ENCODE measurements at places on chromosomes 4 and X. TPM values are rescaled to one million over a fixed set of nuclear protein-coding genes. Genes with fewer than 3 reads are reported as not detected.

GRCh38 chrX:97849951-97850350 lies 966.2 kb downstream of the RPA4 start:
- peaks cover 32% of the 10 kb centered on the region for H3K36me3 ChIP-seq
- H3K27ac ChIP-seq = no peak overlapping the region
- H3K4me3 ChIP-seq = no peak overlapping the region
- no peak for DNase-seq

GRCh38 chrX:25131055-25131454 lies 115.3 kb upstream of the ARX start:
- no peaks in the 10 kb centered on the region for H3K36me3 ChIP-seq
- H3K27ac ChIP-seq = no peak overlapping the region
- peaks cover 6% of the 10 kb centered on the region for H3K4me1 ChIP-seq
- no peak overlapping the region for H3K4me3 ChIP-seq

DNA sequence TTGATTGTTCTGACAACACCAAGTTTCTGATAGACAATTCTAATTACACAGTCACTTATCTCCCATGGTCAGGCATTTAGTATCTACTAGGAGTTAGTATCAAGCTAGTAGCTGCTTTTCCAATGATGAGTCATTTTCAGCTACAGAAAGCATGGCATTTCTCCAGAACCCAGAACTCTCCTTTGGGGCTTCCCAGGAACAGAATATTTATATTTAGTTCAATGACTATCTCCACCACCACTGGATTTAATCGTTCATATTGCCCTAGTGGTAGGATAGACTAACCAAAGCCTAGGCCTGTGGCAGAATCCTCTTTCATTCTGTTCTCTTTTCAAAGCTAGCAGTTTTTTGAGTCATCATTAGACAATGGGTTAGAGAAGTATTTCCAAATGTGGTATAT lies 569.4 kb downstream of the GABRG1 start:
- H3K27me3 ChIP-seq = no peaks in the 10 kb centered on the region
- no peak for DNase-seq
- H3K36me3 ChIP-seq = no peaks in the 10 kb centered on the region
- no peak overlapping the region for H3K4me3 ChIP-seq
- H3K4me1 ChIP-seq = peaks cover 19% of the 10 kb centered on the region

- H3K27me3 ChIP-seq = no peaks in the 10 kb centered on the region
- H3K36me3 ChIP-seq = peaks cover 57% of the 10 kb centered on the region
- no peaks in the 10 kb centered on the region for H3K4me1 ChIP-seq
- H3K4me3 ChIP-seq = no peak overlapping the region
- DNase-seq = no peak
Measured at GRCh38 chr4:2662598-2662997, 93.5 kb downstream of the TNIP2 start.

DNA sequence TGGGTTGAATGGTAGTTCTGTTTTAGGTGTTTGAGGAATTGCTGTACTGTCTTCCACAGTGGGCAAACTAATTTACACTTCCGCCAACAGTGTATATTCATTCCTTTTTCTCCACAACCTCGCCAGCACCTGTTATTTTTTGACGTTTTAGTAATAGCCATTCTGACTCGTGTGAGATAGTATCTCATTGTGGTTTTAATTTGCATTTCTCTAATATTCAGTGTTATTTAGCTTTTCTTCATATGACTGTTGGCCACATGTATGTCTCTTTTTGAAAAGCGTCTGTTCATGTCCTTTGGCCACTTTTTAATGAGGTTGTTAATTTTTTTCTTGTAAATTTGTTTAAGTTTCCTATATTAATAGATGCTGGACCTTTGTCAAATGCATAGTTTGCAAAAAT lies 26.9 kb upstream of the WDR17 start:
- no peaks in the 10 kb centered on the region for H3K36me3 ChIP-seq
- H3K27me3 ChIP-seq = no peaks in the 10 kb centered on the region
- no peak overlapping the region for H3K27ac ChIP-seq

DNA sequence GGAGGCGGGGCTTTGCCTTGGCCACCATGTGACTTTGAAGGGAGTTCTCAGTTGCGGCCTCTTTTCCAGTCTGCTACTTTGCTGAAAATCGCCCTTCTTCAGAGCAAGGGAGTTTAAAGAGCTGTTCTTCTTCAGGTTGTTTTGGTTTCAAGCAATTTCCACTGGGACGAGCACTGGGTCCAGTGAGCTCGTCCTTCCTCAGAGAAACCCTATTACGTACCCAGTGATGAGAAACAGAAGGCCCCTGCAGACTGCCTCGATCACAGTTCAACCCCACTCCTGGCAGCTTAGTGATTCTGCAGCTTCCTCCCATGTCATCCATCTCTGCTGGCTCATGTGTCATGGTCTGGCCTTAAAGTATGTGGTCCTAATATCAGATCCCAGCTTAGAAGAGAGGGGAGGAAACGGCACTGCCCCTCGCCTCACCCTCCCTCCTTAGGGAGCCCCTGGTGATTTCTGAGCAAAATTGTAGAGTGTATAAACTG lies 7.8 kb upstream of the FAM149A start:
- 0 out of 2 replicates have a peak, but pooled peaks cover under 1% of the 10 kb centered on the region for H3K27me3 ChIP-seq
- H3K4me3 ChIP-seq = no peak overlapping the region
- H3K36me3 ChIP-seq = no peaks in the 10 kb centered on the region
- H3K27ac ChIP-seq = no peak overlapping the region

DNA sequence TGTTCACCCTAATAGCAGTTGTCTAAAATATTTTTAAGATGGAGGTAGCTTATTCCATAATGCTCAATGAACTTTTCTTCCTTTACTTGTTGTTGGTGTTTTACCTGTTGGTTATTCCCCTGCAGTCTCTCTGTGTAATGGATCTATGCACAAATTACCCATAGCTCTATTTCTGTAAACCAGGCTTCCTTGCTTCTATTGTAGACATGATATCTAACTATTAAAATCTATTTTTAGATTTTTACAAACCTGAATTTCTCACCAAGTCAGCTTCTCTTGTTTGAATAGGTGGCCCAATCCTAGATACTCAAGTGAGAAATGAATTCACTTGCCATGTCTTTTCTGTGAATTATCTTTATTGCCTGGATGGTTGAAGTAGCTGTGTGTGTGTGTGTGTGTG lies 24.8 kb downstream of the BMP2K start:
- no peak overlapping the region for H3K4me3 ChIP-seq
- H3K4me1 ChIP-seq = peaks cover 12% of the 10 kb centered on the region
- no peak overlapping the region for H3K27ac ChIP-seq
- no peaks in the 10 kb centered on the region for H3K27me3 ChIP-seq
- no peaks in the 10 kb centered on the region for H3K36me3 ChIP-seq

DNA sequence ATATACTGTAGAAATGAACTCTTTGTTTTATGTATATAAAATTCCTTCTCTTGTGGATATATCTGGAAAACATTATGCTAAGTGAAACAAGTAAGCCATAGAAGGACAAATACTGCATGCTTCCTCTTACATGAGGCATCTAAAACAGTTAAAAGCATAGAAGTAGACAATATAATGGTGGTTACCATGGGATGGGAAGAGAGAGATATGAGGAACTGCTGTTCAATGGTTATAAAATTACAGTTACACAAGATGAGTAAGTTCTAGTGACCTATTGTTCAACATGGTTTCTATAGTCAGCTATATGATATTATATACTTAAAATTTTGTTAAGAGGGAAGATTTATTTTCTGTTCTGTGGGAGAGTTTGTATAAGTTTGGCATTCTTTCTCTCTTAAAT lies 43.4 kb downstream of the HTRA3 start:
- peaks cover 3% of the 10 kb centered on the region for H3K27me3 ChIP-seq
- H3K36me3 ChIP-seq = no peaks in the 10 kb centered on the region
- H3K27ac ChIP-seq = no peak overlapping the region
- peaks cover 18% of the 10 kb centered on the region for H3K4me1 ChIP-seq

- H3K27me3 ChIP-seq = no peaks in the 10 kb centered on the region
- no peak overlapping the region for H3K27ac ChIP-seq
- H3K4me3 ChIP-seq = no peak overlapping the region
Measured at GRCh38 chrX:42720209-42720608, 57.8 kb downstream of the PPP1R2C start.

- no peaks in the 10 kb centered on the region for H3K36me3 ChIP-seq
- DNase-seq = peak; percentile 24
- no peak overlapping the region for H3K4me3 ChIP-seq
- H3K27ac ChIP-seq = no peak overlapping the region
- H3K27me3 ChIP-seq = no peaks in the 10 kb centered on the region
Measured at GRCh38 chr4:121370729-121371325, 10.0 kb downstream of the QRFPR start.

- DNase-seq = no peak
- peaks cover 72% of the 10 kb centered on the region for H3K4me1 ChIP-seq
- H3K36me3 ChIP-seq = no peaks in the 10 kb centered on the region
- no peak overlapping the region for H3K4me3 ChIP-seq
- H3K27ac ChIP-seq = no peak overlapping the region
- no peaks in the 10 kb centered on the region for H3K27me3 ChIP-seq
Measured at GRCh38 chr4:128570387-128570975, 239.0 kb upstream of the JADE1 start.

GRCh38 chrX:23373129-23373804 lies 38.6 kb downstream of the PTCHD1 start:
- H3K27me3 ChIP-seq = no peaks in the 10 kb centered on the region
- DNase-seq = no peak
- no peaks in the 10 kb centered on the region for H3K36me3 ChIP-seq

DNA sequence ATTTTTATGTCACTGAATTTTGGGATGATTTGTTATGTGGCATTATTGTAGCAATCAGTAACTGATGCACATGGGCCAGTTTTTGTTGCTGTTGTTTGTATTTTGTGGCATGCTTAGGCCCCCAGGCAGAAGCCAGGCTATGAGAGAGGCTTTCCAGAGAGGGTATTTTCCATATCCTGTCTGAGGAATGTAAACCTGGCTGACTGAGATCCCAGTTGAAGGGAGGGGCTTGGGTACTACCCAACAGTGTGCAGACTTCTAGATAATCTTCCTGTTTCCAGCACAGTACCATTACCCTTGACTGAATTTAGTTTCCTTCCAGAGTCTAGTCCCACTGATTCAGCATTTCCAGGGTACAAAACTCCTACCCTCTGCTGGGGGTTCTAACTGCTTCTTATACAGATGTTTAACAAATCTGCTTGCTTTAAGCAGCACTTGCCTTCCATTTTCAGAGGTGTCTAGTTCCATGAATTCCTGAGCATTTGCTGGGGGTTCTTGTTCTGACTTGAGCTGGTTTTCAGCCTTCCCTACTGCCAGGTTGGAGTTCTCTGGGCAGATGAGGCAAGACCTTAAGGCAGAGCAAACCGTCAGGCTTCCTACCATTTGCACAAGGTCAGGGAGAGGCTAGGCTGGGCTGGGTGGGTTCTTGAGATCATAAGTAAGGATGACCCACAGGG lies 104.7 kb upstream of the EGFL6 start:
- H3K36me3 ChIP-seq = peaks cover 10% of the 10 kb centered on the region
- DNase-seq = no peak
- no peak overlapping the region for H3K4me3 ChIP-seq
- 0 out of 2 replicates have a peak, but pooled peaks cover 3% of the 10 kb centered on the region for H3K4me1 ChIP-seq
- no peak overlapping the region for H3K27ac ChIP-seq

GRCh38 chr4:113383111-113383785 lies 333.8 kb downstream of the ANK2 start:
- H3K27me3 ChIP-seq = no peaks in the 10 kb centered on the region
- peaks cover 24% of the 10 kb centered on the region for H3K36me3 ChIP-seq
- peaks cover 2% of the 10 kb centered on the region for H3K4me1 ChIP-seq
- DNase-seq = no peak
- no peak overlapping the region for H3K4me3 ChIP-seq
- H3K27ac ChIP-seq = no peak overlapping the region

GRCh38 chr4:98932539-98932938 lies 3.6 kb upstream of the EIF4E start:
- no peak overlapping the region for H3K27ac ChIP-seq
- peaks cover 36% of the 10 kb centered on the region for H3K36me3 ChIP-seq
- H3K27me3 ChIP-seq = peaks cover 7% of the 10 kb centered on the region
- H3K4me1 ChIP-seq = peaks cover 15% of the 10 kb centered on the region
- DNase-seq = no peak

- H3K4me1 ChIP-seq = peaks cover 7% of the 10 kb centered on the region
- no peak overlapping the region for H3K4me3 ChIP-seq
- no peak for DNase-seq
- H3K36me3 ChIP-seq = peaks cover 28% of the 10 kb centered on the region
- H3K27ac ChIP-seq = no peak overlapping the region
Measured at GRCh38 chr4:102860611-102861324, 8.0 kb upstream of the CISD2 start.

- peaks cover 12% of the 10 kb centered on the region for H3K4me1 ChIP-seq
- H3K27ac ChIP-seq = no peak overlapping the region
- no peak for DNase-seq
- no peaks in the 10 kb centered on the region for H3K27me3 ChIP-seq
Measured at GRCh38 chr4:104429150-104429741, 65.4 kb downstream of the CXXC4 start.

- DNase-seq = no peak
- H3K4me1 ChIP-seq = peaks cover 9% of the 10 kb centered on the region
- H3K36me3 ChIP-seq = no peaks in the 10 kb centered on the region
- H3K4me3 ChIP-seq = no peak overlapping the region
- H3K27me3 ChIP-seq = no peaks in the 10 kb centered on the region
- no peak overlapping the region for H3K27ac ChIP-seq
Measured at GRCh38 chr4:123937581-123937980, 541.0 kb downstream of the SPRY1 start.

- peaks cover 6% of the 10 kb centered on the region for H3K4me1 ChIP-seq
- H3K4me3 ChIP-seq = peak overlapping the region; percentile 68
- no peaks in the 10 kb centered on the region for H3K27me3 ChIP-seq
- no peaks in the 10 kb centered on the region for H3K36me3 ChIP-seq
- H3K27ac ChIP-seq = no peak overlapping the region
Measured at GRCh38 chrX:129540722-129541184, 694 bp downstream of the OCRL start.

DNA sequence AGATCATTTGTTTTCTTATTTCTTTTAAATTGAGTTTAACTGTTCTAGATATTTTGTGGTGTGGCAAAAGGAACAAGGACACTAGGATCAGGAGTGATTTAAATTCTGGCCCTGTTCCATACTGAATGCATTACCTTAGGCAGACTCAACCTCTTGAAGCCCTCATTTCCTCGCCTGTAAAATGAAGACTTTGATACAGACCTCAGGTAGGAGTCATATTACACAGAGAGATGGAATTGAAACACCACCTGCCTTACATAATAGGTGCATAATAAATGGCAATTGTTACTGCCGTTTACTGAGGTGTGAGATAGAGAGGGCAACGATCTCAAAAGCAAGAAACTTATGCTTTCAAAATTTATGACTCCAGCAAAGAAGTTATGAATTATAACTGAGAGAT lies 28.2 kb upstream of the RASSF6 start:
- H3K4me1 ChIP-seq = peaks cover 7% of the 10 kb centered on the region
- H3K27ac ChIP-seq = no peak overlapping the region
- no peak overlapping the region for H3K4me3 ChIP-seq
- no peaks in the 10 kb centered on the region for H3K36me3 ChIP-seq
- DNase-seq = no peak

- DNase-seq = no peak
- H3K4me3 ChIP-seq = no peak overlapping the region
- H3K27me3 ChIP-seq = no peaks in the 10 kb centered on the region
- H3K4me1 ChIP-seq = peaks cover 19% of the 10 kb centered on the region
- H3K27ac ChIP-seq = no peak overlapping the region
Measured at GRCh38 chr4:170051402-170051801, 25.2 kb upstream of the MFAP3L start.

GRCh38 chr4:15100380-15100779 lies 98.1 kb downstream of the CPEB2 start:
- no peak for DNase-seq
- H3K27ac ChIP-seq = no peak overlapping the region
- no peaks in the 10 kb centered on the region for H3K4me1 ChIP-seq
- no peaks in the 10 kb centered on the region for H3K27me3 ChIP-seq

The SCML2 gene
- 12.8 TPM for total RNA-seq

The TNMD gene
- 2.8 TPM for total RNA-seq

The SMIM10L2A gene
- 4.7 TPM for total RNA-seq

The SASH3 gene
- 0.57 TPM for total RNA-seq

The GABRQ gene
- 8.6 TPM for total RNA-seq

The ANXA3 gene
- 10.7 TPM for total RNA-seq

The LUZP4 gene
- total RNA-seq = not detected

The SPIN2A gene
- total RNA-seq = 4.5 TPM

The UGT2A1 gene
- 0.34 TPM for total RNA-seq

The CCDC110 gene
- total RNA-seq = 2.9 TPM

The BGN gene
- total RNA-seq = 3.2 TPM
